ENCODE measurements at places on chromosomes 5 and 9.

DNA sequence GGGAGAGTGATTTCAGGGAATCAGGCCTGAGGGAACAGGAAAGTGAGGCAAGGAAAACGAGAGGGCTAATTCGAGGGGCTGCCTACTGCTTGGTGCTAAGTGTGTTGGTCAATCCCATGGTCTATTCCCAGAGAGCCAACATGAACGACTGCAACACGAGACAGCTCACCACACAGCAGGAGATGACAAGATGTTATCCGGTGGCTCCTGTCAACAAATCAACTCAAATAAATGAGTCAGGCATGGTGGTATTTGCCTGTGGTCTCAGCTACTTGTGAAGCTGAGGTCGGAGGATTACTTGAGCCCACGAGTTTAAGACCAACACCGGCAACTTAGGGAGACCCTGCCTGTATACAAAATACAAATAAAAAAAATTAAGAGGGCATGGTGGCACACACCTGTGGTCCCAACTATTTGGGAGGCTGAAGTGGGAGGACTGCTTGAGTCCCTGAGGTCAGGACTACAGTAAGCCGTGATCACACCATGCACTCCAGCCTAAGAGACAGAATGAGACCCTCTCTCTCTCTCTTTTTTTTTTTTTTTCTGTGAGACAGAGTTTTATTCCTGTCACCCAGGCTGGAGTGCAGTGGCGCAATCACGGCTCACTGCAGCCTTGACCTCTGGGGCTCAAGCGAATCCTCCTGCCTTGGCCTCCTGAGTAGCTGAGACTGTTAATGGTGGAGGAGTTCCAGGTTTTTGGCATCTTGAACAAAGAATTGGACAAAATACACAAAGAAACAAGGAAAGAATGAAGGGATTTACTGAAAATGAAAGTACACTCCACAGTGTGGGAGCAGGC is 9.0 kb upstream of the FAF2 start:
- DNase-seq: no peak

DNA sequence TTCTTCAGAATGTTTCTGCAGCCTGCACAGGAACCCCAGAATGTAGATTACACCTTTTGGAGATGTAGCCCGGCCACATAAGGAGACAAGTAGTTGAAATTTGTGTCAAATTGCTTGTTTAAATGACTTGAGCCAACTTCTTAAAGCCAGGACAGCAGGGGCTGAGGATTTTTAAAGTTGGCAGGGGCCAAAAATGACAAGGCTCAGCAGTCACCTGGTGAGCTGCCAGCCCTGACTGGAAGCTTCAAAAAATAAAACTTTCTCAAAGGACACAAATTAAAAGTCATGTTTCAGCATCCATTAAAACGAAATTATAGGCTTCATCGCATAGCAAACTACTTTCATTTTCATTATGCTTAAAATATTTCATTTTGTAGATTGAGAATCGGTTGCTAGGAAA is 340.3 kb upstream of the WWC1 start:
- no peak for DNase-seq

- no peak for DNase-seq
Measured at GRCh38 chr9:132627106-132627505, 42.7 kb downstream of the DDX31 start.

DNA sequence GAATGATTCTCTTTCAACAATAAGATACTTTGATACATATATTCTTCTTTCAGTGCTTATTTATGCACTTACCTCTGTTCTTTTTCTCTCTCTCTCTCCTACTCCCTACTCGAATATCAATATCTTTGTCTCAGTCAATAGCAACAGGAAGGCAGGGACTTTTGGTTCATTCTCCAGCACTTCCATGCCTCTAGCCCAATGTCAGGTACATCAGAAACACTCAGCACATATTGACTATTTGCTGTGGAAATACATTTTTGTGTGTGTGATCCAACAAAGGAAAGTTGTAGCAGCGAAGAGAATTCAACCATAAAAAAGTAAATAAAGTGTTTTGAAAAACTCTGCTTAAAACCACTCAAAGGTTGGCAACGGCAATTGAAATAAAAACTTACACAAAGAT is 12.6 kb downstream of the DIRAS2 start:
- DNase-seq: no peak

GRCh38 chr5:6783787-6784186 is 70.6 kb downstream of the TENT4A start:
- DNase-seq: no peak

- no peak for DNase-seq
Measured at GRCh38 chr5:57448751-57449150, 33.9 kb downstream of the ACTBL2 start.

DNA sequence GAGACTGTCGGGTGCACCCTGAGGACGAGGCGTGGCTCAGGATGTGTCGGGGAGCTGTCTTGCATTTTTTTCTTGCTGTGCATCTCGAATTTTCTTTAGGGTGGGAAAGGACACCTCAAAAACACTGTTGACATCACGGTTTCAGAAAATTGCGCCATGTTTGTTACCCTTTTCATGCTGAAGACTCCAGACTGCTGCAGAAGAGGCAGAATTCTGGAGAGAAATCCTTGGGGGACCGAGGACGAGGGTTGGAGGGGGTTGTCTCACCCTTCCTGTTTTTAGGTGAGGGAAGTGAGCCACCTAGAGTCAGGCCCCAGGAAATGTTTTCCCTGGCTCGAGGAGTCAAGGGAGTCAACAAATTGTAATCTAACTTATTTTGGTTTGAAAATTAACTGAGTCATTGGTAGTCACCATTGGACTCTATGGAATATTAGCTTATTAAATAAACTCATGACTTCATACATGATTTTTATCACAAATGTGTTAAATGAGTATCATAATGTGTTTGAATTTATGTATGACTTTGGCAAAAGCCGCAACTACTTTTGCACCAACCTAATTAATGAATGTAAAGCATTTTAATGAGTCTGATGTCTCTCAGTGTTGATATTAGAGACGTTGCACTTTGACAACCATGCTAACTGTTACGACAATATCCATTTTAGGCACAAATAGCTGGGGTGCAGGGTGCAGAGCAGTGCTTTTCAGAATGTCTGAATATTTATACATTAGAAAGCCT is 724 bp upstream of the LYSMD3 start:
- peak; percentile 8 for DNase-seq

DNA sequence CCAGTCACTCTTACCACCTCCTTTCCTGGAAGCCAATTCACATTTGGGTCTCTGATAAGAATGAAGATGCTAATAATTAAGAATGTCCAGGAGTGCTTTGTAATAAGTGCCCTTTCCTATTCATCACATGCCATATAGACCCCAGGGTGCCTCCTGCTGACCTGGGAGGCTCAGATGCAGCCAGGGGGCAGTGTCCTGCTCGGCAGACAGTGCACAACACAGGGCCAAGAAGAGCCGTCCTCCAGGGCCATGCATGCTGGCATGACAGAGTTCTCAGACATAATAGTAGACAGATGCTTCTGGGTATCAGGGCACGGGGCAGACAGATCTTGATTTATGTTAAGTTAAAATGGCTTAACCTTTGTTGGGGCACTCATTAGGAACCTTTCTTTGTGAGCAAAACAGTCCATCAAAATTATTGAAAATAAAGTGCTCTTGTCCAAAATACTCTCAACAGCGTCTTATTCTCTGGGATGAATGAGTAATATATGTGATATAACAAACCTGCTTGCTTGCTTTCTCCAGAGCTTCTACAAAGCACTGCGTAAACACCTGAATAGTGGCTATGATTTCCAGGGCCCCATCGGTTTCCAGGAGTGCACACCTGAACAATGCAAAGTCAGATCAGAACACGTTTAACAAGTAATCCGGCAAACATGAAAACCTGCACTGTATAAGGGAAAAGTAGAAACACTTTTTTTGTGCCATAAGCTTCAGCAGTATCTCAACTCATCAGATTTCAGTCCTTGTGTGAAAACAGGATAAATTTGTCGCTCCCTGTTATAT is 192.7 kb downstream of the FANCC start:
- no peak for DNase-seq

GRCh38 chr5:111954516-111955395 is 197.8 kb upstream of the NREP start:
- no peak for DNase-seq

- DNase-seq: no peak
Measured at GRCh38 chr5:34487159-34487879, 168.8 kb upstream of the RAI14 start.

DNA sequence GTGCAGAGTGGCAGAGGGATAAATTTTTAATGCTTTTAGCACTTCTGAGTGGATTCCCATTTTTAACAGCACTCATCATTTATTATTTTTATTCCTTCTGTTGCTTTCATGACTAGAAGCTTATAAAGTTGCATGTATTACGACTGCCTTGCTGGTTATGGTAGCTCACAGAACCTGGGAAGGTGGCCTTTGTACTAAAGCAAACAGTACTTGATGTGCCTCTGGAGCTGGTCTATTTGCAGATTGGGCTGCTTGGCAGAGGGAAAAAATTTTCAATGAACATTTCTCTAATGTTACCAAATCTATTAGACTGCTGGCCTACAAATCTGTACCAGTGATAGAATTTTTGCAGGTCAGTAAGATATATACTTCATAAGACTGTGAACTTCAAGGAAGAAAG is 274.5 kb upstream of the C9orf72 start:
- DNase-seq: no peak

- peak; percentile 85 for DNase-seq
Measured at GRCh38 chr5:151758430-151759241, at the start of gene ATOX1. TSS of gene ATOX1 (minus strand) at chr5:151758631. CDS start at chr5:151758551, 80 bp downstream.

DNA sequence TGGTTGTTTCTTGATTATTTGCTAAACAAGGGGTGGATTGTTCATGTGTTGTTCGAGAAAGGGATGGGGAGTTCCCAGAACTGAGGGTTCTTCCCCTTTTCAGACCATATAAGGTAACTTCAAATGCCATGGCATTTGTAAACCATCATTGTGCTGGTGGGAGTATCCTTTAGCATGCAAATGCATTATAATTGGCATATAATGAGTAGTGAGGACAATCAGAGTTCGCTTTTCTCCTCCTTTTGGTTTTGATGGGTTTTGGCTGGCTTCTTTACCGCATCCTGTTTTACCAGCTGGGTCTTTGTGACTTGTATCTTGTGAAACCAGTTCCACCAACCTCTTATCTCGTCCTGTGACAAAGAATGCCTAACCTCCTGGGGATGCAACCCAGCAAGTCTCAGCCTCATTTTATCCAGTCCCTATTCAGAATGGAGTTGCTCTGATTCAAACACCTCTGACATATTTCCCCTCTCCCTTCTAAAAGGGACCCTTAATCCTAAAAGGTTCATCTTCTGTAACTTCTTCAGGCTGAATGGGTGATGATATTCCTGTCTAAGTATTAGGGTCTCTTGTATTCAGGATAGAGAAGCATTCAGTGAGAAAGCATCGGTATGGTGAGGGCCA is 8.7 kb upstream of the FBN2 start:
- no peak for DNase-seq

DNA sequence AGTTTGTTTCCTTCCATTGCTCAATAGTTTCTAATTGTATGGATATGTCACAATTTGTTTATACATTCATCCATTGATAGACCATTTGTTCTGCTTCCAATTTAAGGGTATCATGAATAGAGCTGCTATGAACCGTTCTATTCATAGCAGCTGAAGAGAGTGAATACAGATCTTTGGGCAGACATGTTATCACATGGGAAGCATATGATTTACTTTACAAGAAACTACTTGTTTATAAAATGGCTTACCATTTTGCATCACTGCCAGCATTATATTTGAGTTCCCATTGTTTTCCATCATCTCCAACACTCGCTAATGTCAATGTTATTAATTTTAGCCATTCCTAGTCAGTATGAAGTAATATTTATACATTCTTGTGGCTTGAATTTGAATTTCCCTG is 549.0 kb downstream of the MAT2B start:
- no peak for DNase-seq

- DNase-seq: no peak
Measured at GRCh38 chr9:115138151-115138550, 20.2 kb upstream of the TNC start.

- no peak for DNase-seq
Measured at GRCh38 chr5:56757077-56757476, 58.3 kb upstream of the MAP3K1 start.

GRCh38 chr5:175466700-175467318 is 11.6 kb upstream of the SFXN1 start:
- no peak for DNase-seq

DNA sequence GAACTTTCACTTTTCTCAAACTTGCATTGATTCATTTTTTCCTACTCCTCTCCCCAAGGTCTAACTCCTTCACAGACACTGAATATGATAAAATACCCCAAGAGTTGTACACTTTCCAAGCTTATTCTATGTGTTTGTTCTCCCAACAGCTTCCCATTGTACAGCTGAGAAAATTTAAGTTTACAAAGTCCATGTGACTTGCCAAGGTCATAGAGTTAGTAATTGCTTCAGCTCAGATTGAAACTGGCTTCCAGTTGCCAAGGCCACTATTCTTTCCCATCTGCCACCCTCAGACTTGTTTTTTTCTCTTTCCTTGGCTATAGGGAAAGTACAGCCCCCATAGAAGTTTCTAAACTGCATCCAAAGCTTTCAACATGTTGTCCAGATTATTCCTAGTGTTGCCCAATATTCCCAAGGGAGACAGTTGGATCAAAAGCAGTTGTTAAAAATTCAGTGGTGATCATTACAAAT is 34.8 kb downstream of the TNFSF8 start:
- DNase-seq: no peak

DNA sequence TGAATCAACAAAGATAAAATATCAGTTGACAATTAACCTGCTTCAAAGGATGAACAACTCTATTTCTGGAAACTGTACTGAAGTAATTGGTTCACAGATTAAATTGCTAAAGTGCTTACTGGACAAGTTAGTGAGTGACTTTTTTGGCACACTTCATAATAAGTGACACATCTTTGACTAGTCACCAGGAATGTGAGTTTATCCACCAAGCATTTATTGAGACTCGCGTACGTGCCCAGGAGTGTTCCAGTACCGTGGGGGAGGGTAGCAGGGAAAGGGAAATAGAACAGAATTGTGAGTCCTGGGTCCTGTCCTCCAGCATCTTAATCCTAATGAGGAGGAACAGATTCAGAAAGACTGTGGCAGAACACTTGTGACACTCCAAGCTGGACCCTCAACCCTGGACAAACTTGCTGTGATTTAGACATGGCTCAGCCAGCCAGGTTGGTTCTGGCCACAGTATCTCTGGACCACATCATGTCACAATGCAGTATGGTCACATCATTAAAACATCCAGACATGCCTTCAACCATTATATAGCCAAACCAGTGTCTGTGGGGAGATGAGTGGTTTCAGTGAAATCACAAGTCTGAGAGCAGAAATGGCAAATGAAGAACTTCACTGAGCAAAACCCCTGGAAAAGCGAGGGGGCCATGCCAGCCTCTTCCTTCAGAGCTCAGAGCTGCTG is 623.1 kb downstream of the BNC2 start:
- no peak for DNase-seq

Measured in stimulated activated CD8-positive, alpha-beta memory T cell treated with anti-CD3 and anti-CD28 coated beads, Interleukin-7, amount 100 ng/mL, for 48 hours (primary cell).